Activated CD4-positive, alpha-beta T cell treated with anti-CD3 and anti-CD28 coated beads for 36 hours (primary cell): ENCODE measurements at places on chromosomes 2 and 18. TPM values are rescaled to one million over a fixed set of nuclear protein-coding genes. Genes with fewer than 3 reads are reported as not detected.

DNA sequence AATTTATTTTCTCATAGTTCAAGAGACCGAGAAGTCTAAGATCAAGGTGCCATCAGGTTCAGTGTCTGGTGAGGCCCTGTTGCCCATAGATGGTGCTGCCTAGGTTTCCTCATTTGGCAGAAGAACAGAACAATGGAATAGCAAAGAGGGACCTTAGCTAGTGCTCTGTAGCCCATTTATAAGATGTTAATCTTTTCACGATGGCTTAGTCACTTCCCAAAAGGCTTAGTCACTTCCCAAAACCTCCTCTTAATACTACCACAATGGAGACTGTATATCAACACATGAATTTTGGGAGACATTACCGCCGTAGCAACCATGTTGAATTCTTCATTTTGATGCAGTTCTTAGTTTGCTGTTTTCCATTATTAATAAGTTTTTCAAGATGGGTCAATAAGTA lies 246.3 kb upstream of the NRP2 start:
- H3K4me1 ChIP-seq, result no peaks in the 10 kb centered on the region
- no peaks in the 10 kb centered on the region for H3K27me3 ChIP-seq
- H3K4me3 ChIP-seq, result no peak overlapping the region
- no peak for DNase-seq
- H3K27ac ChIP-seq, result no peak overlapping the region

- H3K27me3 ChIP-seq, result peaks cover 12% of the 10 kb centered on the region
- no peaks in the 10 kb centered on the region for H3K36me3 ChIP-seq
- no peak overlapping the region for H3K27ac ChIP-seq
These were observed 33.2 kb downstream of the KCNS3 start for GRCh38 chr2:17911491-17912260.

GRCh38 chr2:28395334-28396061 lies 2.8 kb downstream of the FOSL2 start:
- H3K27me3 ChIP-seq, result no peaks in the 10 kb centered on the region
- peaks cover 34% of the 10 kb centered on the region for H3K4me1 ChIP-seq
- no peak for DNase-seq
- H3K4me3 ChIP-seq, result no peak overlapping the region
- H3K36me3 ChIP-seq, result peaks cover 37% of the 10 kb centered on the region

GRCh38 chr2:66839551-66840320 lies 404.8 kb downstream of the MEIS1 start:
- no peak overlapping the region for H3K4me3 ChIP-seq
- no peaks in the 10 kb centered on the region for H3K4me1 ChIP-seq
- H3K27ac ChIP-seq, result no peak overlapping the region
- H3K27me3 ChIP-seq, result no peaks in the 10 kb centered on the region

DCDC2C gene
- not detected for total RNA-seq

DNA sequence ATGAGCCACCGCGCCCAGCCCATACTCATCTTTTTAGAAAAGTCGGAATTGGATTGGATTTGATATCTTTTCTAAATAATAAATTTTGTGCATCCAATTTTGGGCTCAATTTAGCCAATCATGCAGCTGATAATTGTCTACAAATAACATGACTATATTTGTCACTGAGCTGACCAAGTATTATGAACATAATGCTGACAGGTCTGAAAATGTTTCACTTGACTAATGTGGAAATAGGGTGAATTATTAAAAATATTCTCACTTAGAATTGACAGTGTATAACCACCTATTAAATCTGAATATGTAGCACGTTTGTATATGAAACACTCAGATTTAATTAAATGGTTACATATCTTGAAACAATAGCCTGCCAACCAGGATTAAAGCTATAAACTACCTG lies 657.2 kb upstream of the FSHR start:
- H3K4me3 ChIP-seq, result no peak overlapping the region
- DNase-seq, result no peak
- H3K27me3 ChIP-seq, result no peaks in the 10 kb centered on the region
- H3K4me1 ChIP-seq, result no peaks in the 10 kb centered on the region

CAPN13 gene
- not detected for total RNA-seq

DNA sequence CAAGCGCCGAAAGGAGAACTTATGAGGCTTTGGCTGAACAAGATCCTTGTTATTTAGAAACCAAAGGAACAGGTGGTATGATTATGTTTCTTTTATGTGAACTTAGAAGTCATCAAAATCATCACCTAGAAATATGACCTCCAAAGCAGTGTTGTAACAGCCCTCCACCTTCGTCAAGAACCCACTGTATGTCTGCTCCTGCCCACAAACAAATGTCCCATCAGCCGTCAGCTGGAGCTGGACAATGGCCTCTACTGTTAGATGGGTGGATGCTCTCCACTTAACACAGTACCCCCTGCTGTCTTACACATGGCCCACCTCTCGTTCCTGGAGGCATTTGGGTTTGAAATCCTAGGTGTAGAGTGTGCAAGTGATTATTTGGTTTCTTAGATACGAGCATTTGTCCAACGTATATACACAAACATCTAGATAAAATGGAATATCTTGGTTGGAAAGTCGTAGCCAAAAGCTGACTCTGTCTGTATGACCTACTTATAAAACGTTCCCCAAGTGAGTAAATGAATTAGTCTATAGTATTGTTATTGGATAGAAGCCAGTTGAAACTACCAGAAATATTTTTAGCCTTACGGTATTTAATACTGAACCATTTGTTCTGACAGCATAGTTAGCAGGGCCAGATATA lies 113.0 kb downstream of the CRIM1 start:
- no peak overlapping the region for H3K4me3 ChIP-seq
- H3K36me3 ChIP-seq, result no peaks in the 10 kb centered on the region
- no peaks in the 10 kb centered on the region for H3K27me3 ChIP-seq
- DNase-seq, result no peak

- H3K27me3 ChIP-seq, result no peaks in the 10 kb centered on the region
- H3K27ac ChIP-seq, result no peak overlapping the region
- H3K4me1 ChIP-seq, result no peaks in the 10 kb centered on the region
- no peak for DNase-seq
- no peak overlapping the region for H3K4me3 ChIP-seq
These were observed 58.1 kb upstream of the RALBP1 start for GRCh38 chr18:9417073-9417851.

GCG gene
- not detected for total RNA-seq

- no peak for DNase-seq
- H3K36me3 ChIP-seq, result no peaks in the 10 kb centered on the region
- no peak overlapping the region for H3K4me3 ChIP-seq
- no peak overlapping the region for H3K27ac ChIP-seq
- no peaks in the 10 kb centered on the region for H3K4me1 ChIP-seq
- H3K27me3 ChIP-seq, result no peaks in the 10 kb centered on the region
These were observed 262.9 kb upstream of the CDH2 start for GRCh38 chr18:28439870-28440269.

PID1 gene
- total RNA-seq, result not detected

DNA sequence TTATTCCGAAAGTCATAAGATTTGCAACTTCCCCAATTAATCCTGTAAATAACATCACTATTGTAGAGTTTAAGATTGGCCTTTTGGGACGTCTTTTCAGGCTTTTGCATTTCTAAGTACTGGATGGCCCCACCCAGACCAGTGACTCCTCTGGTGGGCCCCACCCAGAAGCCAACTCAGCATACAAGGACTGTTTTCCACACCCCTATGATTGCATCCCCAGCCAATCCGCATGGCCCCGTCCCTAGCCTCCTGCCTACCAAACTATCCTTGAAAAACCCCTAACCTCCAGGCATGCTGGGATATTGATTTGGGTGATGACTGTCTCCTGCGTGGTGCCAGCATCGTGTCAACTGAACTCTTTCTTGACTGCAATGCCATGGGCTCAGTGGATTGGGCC lies 24.5 kb upstream of the TGIF1 start:
- DNase-seq, result no peak
- H3K36me3 ChIP-seq, result no peaks in the 10 kb centered on the region

GRCh38 chr2:159030674-159031380 lies 62.4 kb downstream of the TANC1 start:
- H3K4me3 ChIP-seq, result no peak overlapping the region
- no peak overlapping the region for H3K27ac ChIP-seq
- H3K27me3 ChIP-seq, result no peaks in the 10 kb centered on the region
- no peaks in the 10 kb centered on the region for H3K4me1 ChIP-seq

GRCh38 chr2:106117347-106117746 lies 76.8 kb downstream of the UXS1 start:
- peaks cover 9% of the 10 kb centered on the region for H3K36me3 ChIP-seq
- H3K27ac ChIP-seq, result no peak overlapping the region
- no peak for DNase-seq

TMEM163 gene
- 0.11 TPM for total RNA-seq

DNA sequence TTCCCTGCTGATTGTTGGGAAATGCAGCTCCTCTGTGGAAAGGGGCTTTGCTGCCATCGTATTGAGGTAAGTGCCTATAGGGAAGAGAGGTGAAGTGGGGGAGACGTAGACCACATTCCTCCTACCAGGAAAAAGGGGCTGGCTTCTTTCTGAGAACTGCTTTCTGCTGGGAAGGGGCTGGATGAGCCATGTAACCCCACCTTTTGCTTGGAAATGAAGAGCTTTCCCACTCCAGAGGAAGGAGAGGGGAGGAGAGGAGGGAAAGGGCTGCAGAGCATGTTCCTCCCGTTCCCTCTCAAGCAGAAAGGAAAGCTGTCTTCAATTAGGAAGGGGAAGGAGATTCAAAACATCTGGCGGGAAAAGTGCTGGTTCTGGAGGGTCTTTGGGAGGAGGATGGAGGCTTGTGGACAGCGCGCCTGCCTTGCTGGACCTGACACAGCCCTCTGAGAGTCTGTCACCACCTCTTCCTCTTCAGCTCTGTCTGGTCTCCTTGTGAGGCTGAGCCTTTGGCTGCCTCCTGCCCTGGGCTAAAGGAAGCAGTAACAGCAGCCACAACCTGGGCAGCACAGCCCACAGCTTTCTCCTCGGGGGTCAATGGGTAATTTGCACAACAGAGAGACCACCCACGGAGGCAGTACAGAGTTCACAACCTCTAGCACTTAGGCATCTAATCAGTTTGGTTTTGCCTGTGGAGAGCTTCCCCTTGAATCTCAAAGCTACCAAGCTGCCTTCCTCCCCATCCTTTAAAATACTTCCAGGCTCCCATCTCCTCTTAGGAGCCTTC lies 410.0 kb upstream of the TNP1 start:
- no peak overlapping the region for H3K4me3 ChIP-seq
- H3K27me3 ChIP-seq, result peaks cover 5% of the 10 kb centered on the region
- no peaks in the 10 kb centered on the region for H3K4me1 ChIP-seq
- H3K36me3 ChIP-seq, result no peaks in the 10 kb centered on the region
- DNase-seq, result no peak
- H3K27ac ChIP-seq, result no peak overlapping the region

DNA sequence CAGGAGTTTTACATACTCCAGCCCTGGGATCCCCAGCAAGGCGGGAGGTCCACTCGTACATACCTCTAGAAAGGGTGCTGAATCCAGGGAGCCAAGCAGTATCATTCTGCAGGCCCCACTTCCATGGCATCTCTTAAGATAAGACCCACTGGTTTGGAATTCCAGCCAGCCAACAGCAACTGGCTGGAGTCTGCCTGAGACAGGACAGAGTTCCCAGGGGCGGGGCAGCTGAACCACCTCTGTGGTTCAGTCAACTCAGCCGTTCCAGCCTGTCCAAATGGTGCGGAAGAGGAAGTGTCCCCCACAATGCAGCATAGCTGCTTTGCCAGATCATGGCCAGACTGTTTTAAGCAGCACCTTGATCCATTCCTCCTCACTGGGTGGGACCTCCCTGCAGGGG lies 33.2 kb downstream of the ZNF892 start:
- H3K36me3 ChIP-seq, result peaks cover 9% of the 10 kb centered on the region
- no peaks in the 10 kb centered on the region for H3K27me3 ChIP-seq
- DNase-seq, result no peak
- no peaks in the 10 kb centered on the region for H3K4me1 ChIP-seq
- no peak overlapping the region for H3K27ac ChIP-seq

DNA sequence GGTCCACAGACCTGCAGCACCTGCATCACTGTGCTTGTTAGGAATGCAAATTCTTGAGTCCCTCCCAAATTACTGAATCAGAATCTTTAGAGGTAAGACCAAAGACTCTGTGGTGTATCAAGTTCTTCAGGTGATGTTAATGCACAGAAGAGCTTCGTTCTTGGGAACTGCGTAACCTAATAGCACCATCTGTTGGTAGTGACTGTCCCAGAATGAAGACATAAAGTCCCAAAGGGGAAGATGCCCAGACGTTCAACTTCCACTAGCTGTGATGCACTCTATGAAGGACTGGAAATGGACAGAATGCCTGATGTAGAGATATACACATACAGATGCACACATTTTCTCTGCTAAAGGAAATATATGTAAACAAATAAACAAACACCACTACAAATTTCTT lies 576.0 kb downstream of the LRP1B start:
- no peak overlapping the region for H3K27ac ChIP-seq
- no peaks in the 10 kb centered on the region for H3K36me3 ChIP-seq
- no peak overlapping the region for H3K4me3 ChIP-seq

- no peak overlapping the region for H3K4me3 ChIP-seq
- peaks cover 8% of the 10 kb centered on the region for H3K36me3 ChIP-seq
- peak; percentile 65 for DNase-seq
- H3K4me1 ChIP-seq, result peaks cover 25% of the 10 kb centered on the region
- peaks cover 1% of the 10 kb centered on the region for H3K27me3 ChIP-seq
These were observed 33.7 kb upstream of the RNF152 start for GRCh38 chr18:61926532-61926931.

EFR3B gene
- 1.0 TPM for total RNA-seq

DNA sequence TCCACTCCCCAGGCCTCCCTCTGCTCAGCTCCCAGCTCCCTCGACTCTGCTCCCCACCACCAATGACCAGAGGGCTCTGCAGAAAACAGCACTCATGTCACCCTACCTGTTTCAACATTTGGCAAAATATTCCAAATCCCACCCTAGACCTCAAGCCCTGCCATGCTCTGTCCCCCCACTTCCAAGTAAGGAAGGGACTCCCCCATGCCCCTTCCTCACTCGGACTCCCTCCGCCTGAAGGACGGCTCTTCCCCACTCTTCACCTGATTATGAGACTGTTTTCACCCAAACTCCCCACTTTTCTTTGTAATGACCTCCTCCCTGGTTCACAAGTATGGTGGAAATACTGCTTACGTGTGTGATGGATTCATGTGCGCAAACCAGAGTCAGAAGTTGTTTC lies 208.4 kb downstream of the MGAT5 start:
- H3K4me3 ChIP-seq, result no peak overlapping the region
- H3K27me3 ChIP-seq, result no peaks in the 10 kb centered on the region
- DNase-seq, result no peak
- H3K27ac ChIP-seq, result no peak overlapping the region
- H3K36me3 ChIP-seq, result no peaks in the 10 kb centered on the region

- peaks cover 56% of the 10 kb centered on the region for H3K27me3 ChIP-seq
- H3K4me1 ChIP-seq, result peaks cover 14% of the 10 kb centered on the region
- H3K36me3 ChIP-seq, result no peaks in the 10 kb centered on the region
- DNase-seq, result peak; percentile 48
- no peak overlapping the region for H3K4me3 ChIP-seq
- no peak overlapping the region for H3K27ac ChIP-seq
These were observed 30.0 kb downstream of the THNSL2 start for GRCh38 chr2:88199912-88200682.
